ENCODE measurements at places on chromosomes 13 and 19.

- DNase-seq: no peak
Measured at GRCh38 chr13:22862478-22862877, 318.3 kb upstream of the SGCG start.

- no peak for DNase-seq
Measured at GRCh38 chr13:109110159-109110558, 480.7 kb downstream of the MYO16 start.

DNA sequence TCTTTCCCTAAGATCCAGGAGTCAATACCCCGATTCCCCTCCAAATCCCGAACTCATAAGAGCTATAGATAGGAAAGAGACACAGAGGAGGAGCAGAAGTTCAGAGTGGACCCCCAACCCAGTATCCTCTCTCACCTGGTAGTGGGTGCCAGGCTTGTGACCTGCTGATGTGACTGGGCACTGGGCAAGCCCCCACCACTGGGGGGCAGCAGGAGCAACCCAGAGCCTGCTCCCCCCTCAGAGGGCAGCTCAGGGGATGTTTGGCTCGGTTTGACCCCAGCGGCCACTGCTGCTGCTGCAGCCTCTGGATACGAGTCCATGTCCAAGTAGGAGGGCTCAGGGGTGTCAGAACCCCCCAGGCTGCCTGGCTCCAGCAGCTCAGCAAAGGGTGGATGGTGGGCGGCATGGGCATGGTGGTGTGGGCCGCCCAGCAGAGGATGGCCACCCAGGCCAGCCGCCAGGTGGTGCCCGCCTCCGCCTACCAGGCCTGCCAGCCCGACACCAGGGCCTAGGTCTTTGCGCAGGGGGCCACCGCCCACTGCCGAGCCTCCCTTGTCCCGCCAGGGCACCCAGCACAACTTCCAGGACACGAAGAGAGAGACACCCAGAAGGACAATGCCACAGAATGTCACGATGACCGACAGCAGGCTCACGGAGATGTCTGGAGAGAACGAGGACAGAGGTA is 7.4 kb downstream of the SYT3 start:
- no peak for DNase-seq

DNA sequence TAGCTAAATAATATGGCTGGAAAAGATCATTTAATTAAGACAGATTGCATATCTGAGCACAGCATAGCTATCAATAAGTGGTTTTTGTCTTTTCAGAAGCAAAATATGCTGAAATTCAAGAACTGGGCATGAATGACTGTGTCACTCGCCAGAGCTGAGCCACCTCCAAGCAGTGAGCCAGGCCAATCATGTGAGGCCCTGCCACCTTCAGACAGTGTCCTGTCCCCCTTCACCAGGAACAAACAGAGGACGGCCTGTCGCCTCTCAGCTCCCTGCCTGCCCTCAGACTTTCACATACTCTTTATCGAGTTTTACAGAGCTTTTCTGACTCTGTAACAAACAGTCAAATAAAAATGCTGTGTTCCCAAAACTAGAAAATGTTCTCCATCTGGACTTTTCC is 171.0 kb upstream of the TSC22D1 start:
- DNase-seq: no peak

- DNase-seq: no peak
Measured at GRCh38 chr19:46031781-46032596, 8.8 kb downstream of the IGFL4 start.

- DNase-seq: no peak
Measured at GRCh38 chr13:106522112-106522705, 13.3 kb downstream of the EFNB2 start.

DNA sequence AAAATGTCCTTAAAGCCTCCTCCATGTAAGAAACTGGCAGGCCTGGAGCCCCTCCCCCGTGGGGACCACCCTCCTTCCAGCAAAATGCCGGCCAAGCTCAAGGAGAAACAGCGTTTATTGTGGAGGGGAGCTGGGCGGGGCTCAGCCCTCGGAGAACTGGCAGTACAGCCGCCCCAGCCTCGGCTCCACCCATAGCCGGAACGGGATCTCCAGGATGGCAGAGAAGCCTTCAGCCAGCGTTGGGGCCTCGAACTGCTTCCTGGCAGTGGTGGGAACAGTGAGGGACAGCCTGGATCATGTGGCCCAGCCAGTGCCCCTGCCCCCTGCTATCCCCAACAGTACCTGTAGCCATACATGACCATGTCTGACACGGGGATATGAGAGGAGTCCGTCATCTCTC is 6.3 kb downstream of the PNKP start:
- peak; percentile 39 for DNase-seq

GRCh38 chr19:43754253-43754502 is 584 bp downstream of the SMG9 start:
- DNase-seq: no peak

DNA sequence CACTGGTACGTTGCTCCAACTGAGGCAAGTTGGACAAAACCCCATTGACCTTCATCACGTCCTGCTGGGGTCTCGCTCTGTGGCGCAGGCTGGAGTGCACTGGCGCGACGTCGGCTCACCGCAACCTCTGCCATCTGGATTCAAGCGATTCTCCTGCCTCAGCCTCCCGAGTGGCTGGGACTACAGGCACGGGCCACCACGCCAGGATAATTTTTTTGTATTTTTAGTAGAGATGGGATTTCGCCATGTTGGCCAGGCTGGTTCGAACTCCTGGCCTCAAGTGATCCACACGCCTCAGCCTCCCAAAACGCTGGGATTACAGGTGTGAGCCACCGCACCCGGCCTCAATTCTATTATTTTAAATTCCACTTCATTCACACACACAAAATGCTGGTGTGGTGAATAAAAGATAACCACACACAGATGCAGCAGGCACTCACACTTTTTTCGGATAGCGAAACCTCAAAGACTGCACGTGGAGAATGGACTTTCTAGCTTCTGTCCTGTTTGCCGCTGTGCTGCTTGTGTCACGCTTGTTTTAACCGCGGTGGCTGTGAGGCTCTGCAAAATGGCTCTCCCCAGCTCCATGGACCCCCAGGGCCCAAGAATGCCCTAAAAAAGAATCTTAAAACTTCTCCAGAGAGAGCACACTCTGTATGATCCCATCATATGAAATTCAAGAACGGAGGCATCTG is 58.4 kb downstream of the COL4A1 start:
- no peak for DNase-seq

- no peak for DNase-seq
Measured at GRCh38 chr19:9431475-9431874, 3.9 kb downstream of the ZNF266 start.

DNA sequence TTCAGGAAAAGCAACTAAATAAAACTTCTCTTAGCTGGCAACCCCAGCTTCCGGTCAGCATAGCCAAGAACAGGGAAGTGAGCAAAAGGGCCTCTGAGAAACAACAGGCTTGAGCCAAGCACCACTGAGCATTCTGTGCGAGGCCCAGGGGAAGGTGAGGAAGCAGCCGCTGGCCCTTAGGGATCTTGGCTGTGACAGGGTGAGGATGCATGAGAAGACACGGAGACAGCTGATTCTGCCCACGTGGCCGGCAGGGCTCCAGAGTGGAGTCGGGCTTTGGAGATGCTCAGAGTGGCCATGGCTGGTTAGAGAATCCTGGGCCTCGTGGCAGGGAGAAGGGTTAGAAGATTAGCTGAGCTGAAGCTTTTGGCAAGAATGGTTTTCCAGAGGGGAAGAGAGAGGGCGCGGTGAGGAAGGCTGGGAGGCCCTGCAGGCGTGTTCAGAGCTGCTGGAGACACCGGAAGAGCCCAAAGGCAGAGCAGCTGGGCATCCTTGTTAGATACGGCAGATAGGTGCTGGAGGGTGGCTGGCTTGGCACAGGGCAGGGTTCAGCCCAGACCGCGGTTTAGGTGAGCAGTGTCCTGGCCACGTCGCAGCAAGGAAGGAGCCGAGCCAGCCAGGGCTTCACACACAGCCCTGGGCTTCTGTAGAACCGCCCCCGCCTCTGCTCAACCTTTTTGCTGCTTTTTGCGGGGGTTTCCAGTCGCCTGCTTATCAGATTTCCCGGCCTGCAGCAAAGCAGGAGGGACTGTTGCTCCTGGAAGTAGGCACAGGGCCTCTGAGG is 17.3 kb downstream of the UPF1 start:
- DNase-seq: no peak

DNA sequence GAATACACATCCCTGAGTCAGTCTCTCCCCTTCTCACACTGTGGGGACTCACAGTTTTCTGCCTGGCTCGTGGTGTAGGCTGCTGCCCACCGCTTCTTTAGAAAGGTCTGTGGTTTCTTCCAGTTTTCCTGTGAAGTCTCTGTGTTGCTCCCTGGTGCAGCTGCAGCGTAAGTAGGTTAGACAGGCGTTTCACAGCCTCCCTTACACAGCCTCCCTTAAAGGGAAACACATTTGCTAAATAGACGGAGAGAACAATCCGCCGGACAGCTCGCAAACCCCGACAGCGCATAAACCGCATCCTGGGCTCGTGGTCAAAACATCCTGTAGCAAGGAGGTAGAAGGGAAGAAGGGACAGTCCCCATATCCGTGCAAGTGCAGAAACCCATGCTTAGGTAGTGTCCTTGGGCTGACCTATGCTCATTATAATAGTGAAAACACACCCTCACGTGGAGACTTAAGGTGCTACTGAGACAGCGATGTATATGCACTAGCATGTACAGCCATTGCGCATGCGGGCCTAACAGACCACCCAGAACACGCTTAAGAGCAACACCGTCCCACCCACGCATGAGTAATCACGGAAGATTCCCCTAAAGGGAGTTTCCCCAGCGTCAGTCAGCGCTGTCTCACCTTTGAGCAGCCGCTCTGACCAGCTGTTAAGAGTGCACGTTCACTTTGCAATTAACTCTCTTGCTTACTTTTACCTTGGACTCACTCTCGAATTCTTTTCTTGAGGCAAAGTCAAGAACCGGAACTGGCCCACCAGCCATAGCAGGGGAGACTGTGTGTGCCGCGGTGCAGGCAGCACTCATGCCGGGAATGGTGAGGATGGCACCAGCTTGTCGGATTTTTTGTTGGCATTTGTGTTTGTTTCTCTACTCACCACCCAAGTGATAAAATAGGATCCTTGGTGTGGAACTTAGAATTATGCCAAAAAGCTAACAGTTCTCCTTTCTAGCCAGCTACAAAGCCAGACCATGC is 16.6 kb downstream of the SIGLEC8 start:
- DNase-seq: no peak

- DNase-seq: no peak
Measured at GRCh38 chr13:93550236-93550635, 323.6 kb downstream of the GPC6 start.

DNA sequence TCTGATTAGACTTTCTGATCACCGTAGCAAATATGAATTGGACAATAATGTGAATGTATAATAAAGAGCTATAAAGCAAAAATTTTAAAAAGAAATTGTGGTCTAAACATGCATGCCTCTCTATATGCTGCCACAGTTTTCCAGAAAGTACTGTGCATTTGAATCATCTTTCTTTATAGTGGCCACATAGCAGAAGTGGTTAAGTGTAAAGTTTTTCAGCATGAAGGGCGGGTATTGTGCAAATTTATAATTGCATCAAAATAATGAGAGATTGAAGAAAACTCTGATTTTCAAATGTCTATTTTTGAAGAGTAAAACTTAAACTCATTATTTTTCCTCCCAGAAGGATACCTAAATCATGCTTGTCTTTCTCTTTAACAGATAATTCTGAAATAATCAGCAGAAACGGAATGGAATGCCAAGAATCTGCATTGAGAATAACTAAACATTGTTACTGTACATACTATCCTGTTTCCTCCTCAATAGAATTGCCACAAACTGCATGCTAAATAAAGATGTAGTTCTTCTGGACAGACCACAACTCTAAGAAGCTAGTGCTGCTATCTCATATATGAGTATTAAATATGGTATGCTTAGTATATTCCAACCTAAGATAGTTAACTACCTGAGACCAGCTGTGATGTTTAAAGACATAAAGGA is 42.9 kb upstream of the RAP2A start:
- no peak for DNase-seq

GRCh38 chr19:48780631-48781391 is 25.5 kb downstream of the FGF21 start:
- DNase-seq: no peak

DNA sequence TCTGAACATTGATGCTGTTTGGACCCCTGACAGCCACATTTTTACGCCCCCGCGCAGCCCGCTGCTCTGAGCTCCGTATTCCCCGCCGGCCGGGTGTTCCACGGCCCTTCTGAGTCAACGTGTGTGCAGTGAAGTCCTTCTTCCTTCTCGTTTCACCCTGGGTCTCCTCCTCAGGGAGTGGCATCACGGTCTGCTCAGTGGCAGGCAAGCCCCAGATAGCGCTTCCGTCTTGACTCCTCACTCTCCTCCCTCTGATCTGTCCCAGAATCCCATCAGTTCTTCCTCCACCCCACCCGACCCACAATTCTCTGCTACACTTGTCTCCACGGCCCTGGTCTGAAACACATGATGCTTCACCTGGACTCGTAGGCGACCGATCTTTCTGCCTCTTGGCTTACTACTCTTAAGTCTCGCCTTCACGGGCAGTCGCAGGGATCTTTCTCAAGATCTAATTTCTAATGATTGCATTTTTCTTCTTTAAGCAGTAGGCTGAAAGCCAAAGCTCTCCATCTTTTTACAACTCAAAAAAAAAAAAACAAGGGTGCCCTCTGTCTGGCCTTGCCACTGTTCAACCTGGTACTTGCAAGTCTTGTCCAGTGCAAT is 33.9 kb downstream of the CCNE1 start:
- DNase-seq: peak; percentile 97

DNA sequence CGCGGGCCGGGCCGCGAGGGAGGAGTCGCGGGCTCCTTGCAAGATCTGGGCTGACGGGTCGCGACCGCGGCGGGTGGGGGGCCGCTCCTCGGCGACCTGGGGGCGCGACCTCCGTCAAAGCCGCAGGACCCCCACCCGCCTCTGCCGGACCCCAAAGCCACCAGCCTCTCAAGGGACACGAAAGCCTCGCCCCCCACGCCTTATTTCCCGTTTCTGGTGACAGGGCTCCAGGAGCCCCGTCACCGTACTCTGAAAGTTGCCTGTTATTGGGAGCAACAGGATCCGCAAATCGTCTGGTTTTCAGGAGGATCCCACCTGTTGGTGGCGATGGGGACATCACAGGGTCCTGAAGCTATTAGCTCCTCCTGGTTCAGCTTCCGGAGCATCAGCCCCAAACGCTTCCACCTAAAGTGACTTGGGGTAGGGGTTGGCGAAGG is 530 bp downstream of the MAU2 start:
- DNase-seq: no peak

GRCh38 chr13:21897161-21897560 is 226.3 kb downstream of the FGF9 start:
- DNase-seq: no peak

DNA sequence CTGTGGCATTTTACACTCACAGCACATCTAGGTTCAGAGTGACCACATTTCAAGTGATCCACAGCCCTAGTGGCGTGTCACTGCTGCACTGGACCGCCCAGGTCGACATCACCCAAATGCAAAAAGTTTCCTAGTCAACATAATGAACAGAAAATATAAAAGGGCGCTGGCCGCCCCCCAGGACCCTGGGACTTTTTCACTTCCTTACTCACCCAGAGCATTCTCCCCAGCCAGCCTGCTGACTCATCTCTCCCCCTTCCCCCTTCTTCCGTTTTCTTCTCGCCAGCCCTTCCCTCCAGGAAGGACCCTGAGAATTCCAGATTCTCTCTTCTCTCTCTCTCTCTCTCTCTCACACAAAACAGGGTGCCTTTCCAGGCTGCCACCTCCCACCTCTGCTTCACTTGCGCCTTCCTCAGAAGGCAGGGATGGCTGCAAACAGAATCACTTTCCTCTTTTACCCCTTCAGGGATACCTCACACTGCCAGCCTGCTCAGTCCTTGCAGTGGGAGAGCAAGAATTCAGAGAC is 21.0 kb upstream of the GRWD1 start:
- DNase-seq: no peak
